Fibroblast of mammary gland (primary cell): ENCODE measurements at places on chromosomes 5 and 9.

DNA sequence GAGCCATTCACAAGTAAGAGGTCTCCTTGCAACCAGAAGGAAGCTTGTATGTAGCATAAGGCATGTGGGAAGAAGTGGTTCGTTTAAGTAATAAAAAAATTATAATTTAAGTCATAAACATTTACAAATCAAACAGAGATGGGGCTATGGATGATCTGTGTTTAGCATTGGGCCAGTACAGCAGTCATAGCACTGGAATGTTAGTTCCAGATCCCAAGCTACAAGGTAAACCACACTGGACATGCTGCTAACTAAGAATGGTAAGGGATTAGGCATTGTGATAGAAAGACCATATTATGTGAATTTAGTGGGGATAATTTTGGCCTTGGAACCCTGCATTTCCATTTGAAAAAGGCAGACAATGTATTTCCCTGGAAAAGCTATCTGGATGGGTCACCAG is 170.4 kb upstream of the KCNN2 start:
- DNase-seq, result peak; percentile 7

DNA sequence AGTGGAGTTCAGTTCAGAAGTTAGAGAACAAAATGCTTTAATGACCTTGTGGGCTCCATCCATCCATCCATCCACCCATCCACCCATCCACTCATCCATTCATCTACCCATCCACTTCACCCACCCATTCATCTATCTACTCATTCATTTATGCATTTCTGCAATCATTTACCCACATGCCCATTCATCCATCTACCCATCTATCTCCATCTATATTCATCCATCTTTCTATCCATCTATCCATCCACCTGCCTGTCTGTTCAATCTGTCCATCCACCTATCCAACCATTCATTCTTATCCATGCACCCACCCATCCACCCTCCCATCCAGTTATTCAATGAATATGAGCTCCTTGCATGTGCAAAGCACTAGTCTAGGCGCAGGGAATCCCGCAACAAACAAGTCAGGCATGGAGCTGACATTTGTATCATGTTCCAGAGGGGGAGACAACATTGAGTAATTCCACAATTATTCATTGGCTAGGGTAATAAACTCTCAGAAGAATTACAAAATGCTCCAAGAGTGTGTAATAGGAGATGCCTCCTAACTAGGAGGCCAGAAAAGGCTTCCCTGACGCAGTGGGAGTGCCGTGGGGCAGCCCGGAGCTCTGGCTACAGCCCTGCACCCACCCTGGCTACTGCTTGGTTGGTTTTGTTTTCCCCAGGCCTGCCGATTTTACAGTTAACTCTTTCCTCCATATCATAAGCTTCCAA is 211.2 kb downstream of the NXNL2 start:
- peak; percentile 97 for DNase-seq

GRCh38 chr5:35799753-35800152 is 56.9 kb upstream of the IL7R start:
- DNase-seq, result no peak

DNA sequence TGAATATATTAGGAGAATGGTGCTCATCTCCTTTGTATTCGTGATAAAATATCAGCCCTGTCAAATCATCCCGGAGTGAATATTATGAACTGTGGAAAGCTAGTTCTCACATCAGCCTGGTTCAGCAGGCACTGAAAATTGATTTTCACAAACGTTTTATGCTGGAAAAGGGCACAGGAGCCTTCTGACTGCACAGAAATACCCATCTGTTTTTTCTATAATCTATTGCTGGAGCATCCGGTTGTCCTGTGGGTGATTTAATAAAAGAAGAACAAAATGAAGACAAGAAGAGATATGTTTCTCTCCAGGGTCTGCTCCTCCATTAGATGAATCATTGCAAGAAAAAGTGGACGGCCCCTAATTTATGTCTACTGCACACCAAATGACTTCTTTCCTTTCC is 85.3 kb downstream of the PRLR start:
- no peak for DNase-seq

DNA sequence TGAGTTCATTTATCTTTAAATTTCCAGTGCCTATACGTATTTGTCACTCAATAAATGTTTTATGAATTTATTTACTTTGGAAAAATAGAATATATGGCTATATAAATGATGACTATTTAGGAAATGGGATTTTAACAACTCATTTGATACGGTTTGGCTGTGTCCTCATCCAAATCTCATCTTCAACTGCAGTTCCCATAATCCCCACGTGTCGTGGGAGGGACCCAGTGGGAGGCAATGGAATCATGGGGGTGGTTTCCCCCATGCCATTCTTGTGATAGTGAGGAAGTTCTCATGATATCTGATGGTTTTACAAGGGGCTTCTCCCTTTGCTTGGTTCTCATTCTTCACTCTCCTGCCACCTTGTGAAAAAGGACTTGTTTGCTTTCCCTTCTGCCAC is 187.6 kb upstream of the EFNA5 start:
- no peak for DNase-seq

DNA sequence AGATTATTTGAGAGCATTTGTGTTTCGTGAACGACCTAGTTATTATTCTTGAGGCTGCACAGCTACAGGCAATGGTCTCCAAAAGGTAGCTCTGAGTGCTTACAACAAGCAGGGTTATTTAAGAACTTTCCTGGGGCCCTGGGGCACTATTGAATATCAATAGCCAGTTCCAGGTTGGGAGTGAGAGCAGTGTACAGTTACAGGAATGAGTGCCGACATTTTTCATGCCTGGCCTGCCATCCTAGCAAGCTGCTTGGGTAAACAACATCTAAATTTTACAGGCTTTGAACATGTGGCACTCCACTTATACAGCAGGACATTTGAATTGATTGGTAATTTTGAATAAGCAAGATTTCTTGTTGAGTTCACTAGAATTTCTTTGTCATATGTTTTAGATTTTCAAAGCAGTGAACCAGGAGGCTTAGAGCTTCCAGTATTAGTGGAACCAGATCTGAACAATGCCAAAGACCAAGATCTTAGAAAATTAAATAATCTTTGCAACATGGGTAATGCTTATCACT is 171.9 kb upstream of the GDNF start:
- no peak for DNase-seq

DNA sequence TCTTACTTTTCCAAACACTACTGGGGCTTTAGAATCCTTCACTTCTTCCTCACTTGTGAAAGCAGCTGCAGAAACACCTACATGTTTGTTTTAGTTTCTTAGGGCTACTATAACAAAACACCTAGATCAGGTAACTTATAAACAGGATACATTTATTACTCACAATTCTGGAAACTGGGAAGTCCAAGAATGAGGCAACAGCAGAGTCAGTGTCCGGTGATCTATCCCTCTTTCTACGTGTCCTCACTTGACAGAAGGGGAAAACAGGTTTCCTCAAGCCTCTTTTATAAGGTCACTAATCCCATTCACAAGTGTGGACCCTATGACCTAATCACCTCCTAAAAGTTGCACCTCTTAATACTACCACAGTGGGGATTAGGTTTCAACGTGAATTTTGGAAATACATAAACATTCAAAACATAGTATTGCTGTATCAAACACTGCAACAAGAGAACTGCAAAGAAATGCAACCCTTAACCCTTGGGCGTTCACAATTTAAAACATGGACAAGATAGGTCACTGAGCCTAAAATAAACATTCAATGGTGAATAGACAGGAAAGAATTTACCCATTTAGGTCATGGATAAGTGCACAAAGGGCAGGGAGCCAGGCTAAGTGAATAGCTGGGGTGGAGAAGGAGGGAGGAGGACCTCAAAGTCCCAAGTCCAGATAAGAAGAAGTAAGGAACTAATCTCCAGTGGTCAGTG is 104.3 kb downstream of the PIK3R1 start:
- DNase-seq, result no peak

DNA sequence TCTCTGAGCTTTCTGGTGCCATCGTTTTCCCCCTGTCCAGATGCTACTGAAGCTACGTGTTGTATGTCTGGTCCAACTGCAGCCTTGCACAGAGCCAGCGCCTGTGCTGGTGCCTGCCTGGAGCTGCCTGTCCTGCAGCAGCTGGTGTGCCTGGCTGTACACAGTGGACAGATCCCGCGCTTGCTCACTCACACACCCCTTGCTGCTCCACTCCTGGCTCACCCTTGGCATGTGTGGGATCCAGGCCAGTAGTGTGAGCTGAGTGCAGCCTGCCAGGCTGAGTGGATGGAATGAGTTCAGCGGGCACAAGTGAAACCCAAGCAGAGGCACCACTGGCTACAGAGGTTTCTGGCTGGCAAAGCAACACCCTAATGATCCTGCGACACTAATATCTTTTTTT is 40.4 kb downstream of the FER start:
- DNase-seq, result no peak

DNA sequence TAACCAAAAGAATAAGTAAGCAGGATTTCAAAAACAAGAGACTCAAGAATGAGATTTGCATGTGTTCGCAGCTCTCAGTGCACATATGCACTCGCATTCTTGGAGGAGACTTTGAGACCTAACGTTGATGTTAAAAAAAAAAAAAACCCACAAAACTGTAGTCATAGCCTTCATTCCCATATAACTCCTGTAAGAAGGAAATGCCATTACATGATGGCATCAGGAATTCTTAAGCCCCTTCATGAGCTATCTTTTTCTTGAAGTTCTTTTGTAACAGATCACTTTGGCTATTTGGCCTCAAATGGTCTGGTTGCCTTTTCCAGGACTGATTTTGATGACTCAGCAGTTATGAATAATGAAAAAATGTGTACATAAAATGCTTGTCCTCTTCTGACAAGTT is 113.8 kb downstream of the ALDH1A1 start:
- no peak for DNase-seq

- no peak for DNase-seq
Measured at GRCh38 chr9:84819491-84819991, 150.0 kb downstream of the NTRK2 start.

- peak; percentile 47 for DNase-seq
Measured at GRCh38 chr5:134463991-134464760, 52.5 kb upstream of the CDKN2AIPNL start.

- peak; percentile 64 for DNase-seq
Measured at GRCh38 chr5:90264689-90265544, 144.6 kb downstream of the CETN3 start.

DNA sequence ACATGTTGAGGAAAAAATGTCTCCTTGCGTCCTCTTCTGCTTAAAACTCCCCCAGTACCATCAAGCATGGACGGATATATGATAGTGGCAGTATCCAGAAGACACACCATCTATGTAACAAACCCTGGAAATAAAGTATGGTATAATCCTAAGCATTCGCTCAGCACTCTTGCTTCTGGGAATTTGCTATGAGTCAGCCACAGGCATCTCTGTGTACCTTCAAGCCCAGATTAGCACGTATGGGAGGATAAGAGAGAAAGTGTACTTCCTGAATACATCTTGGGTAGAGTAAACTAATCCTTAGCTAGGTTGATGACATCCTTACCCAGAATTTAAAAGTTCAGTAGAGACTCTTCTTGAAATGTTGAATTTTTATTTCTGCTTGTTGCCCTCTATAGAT is 71.2 kb downstream of the GHR start:
- DNase-seq, result peak; percentile 34

DNA sequence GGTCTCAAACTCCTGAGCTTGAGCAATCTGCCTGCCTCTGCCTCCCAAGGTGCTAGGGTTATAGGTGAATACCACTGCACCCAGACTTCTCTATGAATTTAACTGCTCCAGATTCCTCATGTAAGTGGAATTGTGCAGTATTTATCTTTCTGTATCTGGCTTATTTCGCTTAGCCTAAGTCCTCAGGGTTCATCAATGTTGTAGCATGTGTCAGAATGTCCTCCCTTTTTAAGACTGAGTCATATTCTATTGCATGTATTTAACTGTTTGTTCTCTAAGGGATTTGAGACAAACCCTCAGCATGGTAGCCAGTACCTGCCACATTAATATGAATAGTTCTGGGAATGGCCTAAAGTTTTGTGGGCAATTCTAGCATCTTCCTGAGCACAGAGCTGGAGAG is 53.9 kb upstream of the TUT7 start:
- DNase-seq, result peak; percentile 77

GRCh38 chr5:139649082-139649991 is 1.2 kb downstream of the CXXC5 start:
- no peak for DNase-seq

DNA sequence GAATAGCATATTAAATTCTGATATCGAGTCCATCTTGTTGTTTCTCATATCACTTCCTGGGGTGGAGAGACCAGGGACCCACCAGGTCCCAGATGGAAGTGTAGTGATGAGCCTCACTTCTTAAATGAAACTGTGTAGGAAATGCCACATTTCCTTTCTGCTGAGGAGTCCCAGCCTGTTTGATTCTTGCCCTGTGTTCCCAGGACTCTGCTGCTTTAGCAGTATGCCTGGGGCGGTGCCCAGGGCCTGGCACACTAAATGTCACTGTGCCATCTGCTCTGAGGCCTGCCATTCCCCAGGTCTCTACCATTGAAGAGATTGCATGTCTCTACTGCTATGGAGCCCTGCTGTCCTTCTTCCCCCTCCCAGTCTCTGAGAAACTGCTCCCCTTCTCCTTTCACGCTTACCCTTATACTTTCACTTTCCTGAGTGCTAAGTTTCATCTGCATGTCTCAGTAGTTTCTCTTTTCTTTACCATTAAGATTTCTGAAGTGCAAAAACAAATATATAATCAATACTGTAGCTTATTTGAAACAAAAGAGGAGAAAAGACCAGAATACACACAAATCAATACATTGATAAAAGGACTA is 260.4 kb downstream of the GABRB2 start:
- no peak for DNase-seq

GRCh38 chr5:72587661-72588308 is 80.6 kb upstream of the ZNF366 start:
- DNase-seq, result no peak

GRCh38 chr5:136676685-136677084 is 311.3 kb upstream of the TRPC7 start:
- DNase-seq, result no peak

DNA sequence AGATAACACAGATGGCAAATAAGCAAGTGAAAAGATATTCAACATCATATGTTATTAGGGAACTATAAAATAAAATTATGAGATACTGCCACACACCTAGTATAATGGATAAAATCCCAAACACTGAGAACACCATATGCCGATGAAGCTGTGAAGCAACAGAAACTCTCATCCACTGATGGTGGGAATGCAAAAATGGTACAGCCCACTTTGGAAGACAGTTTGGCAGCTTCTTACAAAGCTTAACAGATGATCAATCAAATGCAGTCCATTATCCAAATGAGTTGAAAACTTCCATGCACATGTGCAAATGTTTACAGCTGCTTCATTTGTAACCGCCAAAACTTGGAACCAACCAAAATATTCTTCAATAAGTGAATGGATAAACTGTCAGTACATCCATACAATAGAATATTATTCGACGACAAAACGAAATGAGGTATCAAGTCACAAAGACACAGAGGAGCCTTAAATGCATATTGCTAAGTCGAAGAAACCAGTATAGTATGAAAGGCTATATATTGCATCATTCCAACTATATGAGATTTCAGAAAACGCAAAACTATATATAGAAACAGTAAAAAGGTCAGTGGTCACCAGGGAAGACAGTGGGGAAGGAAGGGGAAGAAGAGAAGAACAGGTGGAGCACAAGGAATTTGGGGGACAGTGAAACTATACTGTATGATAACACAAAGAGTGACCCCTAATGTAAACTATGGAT is 14.9 kb downstream of the PFDN1 start:
- DNase-seq, result no peak
